Mesenteric fat pad (tissue), 1 donor: ENCODE measurements at places on chromosomes 1 and 21. TPM values are rescaled to one million over a fixed set of nuclear protein-coding genes. Genes with fewer than 3 reads are reported as not detected.

Gene MATN1
- not detected for total RNA-seq

Gene CRABP2
- total RNA-seq, result 6.7 TPM

Gene CASQ2
- total RNA-seq, result 1.5 TPM

DNA sequence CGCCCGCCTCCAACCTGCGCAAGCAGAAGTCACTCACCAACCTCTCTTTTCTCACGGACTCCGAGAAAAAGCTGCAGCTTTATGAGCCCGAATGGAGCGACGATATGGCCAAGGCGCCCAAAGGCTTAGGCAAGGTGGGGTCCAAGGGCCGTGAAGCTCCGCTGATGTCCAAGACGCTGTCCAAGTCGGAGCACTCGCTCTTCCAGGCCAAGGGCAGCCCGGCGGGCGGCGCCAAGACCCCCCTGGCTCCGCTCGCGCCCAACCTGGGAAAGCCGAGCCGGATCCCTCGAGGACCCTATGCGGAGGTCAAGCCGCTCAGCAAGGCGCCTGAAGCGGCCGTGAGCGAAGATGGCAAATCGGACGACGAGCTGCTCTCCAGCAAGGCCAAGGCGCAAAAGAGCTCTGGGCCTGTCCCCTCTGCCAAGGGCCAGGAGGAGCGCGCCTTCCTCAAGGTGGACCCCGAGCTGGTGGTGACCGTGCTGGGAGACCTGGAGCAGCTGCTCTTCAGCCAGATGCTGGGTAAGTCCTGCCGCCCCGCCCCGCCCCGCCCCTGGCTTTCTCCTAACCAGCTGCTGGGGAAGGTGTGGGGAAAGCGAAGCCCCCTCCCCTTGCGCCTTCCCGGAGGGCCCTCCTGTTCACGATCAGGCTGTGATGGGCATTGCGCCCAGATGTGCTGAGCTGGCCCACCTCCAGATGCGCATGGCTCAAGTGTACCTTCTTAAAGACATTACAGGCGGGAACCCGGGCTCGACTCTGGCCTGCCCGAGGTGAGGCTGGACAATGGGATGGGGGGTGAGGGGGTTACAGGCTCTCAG, 110.2 kb downstream of the NAV1 start:
- DNase-seq, result no peak

DNA sequence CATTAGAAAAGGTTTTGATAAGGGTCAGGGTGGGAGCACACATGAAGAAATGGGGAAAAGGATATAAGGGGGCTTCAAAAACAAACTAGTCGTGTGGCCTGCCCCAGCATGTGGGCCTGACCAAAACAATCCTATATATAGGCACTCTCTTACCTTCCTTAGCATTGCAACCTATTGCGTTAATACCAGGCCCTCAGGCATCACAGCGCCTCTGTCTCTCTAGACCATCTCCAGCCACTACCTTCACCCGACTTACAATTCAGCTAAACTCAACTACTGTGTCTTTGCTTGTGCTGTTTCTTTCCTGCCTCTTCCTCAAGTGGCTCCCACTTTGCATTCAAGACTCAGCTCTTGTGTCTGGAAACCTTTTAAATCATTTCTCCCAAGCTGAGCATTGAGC, 47.0 kb upstream of the GJA5 start:
- DNase-seq, result no peak

DNA sequence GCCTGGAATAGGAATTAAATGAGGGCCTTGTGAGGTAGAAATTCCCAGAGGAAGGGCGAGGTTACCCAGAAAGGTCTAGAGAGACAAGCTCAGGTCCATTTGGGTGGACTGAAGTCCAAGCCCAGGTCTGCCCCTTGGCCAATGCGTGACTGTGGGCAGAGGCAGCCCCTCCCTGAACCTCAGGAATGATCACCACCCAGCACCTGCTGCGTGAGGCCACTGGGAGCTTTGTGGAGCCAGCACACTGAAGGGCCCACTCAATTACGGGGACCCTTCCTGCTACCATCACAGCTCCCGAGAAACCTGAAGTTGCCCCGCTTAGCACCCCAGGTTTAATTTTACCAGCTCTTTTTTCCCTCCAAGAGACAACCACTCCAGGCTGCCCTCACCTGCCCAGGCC, 6.5 kb upstream of the MATN1 start:
- DNase-seq, result no peak

DNA sequence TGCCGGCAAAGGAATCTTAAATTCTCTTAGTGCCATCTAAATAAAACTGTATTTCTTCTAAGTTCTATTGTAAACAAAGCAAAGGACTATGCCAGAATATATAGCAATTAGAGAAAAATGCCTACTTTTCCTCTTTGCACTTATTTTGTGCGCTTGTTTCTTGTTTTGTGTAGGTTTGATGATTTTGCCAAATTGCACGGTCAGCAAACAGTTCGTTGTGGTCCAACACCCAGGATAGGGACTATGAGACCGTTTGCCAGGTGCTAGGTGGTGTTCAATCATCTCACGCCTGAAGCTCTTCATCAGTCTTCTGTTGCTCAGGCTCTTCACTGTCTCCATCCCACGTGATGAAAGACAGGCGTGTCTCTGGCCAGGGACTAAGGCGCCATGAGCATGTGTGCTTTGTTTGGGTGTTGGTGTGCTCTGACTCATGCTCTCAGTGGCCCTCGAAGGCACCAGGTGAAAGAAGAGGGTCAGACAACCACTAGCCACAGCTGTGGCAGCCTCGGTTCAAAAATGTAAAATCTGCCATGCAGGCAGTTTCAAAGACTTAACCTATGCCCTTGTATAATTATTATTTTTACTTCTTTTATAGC, 36.9 kb upstream of the KCNE1 start:
- DNase-seq, result no peak
